ENCODE measurements at places on chromosomes 4 and X.
A peak's percentile ranks its signal among the peaks of the same experiment; 100 is the strongest.

- peak; percentile 88 for DNase-seq
Measured at GRCh38 chr4:166518315-166518714, 645.3 kb downstream of the TLL1 start.

GRCh38 chr4:180860089-180860720 is 1383.0 kb upstream of the TENM3 start:
- DNase-seq = peak; percentile 1

DNA sequence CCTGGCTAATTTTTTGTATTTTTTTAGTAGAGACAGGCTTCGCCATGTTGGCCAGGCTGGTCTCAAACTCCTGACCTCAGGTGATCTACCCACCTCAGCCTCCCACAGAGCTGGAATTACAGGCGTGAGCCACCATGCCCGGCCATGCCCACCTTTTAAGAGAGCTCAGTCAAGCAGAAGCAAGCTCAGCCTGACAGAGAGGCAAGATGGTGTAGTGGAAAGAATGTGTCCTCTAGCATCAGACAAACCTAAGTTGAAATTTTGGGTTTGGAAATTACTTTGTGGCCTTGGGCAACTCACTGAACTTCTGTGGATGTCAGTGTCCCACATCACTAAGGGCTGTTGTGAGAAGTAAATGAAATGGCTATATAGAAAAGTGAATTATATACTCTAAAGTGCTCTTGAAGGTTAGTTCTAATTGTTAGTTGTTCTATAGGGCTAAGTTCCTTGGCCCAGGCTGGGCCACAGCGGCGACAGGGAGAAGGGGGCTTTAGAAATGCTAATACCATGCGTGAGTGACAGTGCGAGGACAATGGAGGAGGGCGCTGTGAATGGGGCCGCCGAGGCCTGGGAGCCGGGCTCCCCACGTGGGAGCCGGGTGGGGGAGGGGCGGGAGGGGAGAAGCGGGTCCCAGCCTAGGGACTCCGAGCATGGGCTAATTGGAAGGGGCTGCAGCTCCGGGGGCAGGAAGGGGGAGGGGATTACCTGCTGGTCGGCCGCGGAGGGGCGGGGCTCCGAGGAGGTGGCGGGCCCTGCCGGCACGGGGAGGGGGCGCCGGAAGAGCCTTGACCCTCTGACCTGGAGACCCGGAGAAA is 15.6 kb downstream of the PJA1 start:
- no peak for DNase-seq

DNA sequence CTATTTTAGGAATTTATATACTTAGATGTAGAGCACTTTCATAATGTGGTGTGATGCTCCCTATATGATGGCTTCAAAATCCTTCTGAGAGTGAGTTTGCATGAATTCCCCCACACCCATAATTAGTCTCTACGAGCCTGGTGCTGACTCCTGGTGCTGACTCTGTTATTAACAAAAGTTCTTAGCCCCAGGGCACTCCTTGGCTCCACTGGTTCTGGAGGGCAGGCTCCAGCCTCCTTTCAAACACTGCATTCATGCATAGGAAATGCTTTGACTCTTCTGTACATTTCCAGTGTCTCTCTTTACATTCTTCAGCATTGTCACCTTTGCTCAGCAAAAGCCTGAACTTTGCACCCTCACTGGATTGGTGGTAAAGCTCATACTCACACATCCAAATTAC is 64.0 kb downstream of the LNX1 start:
- no peak for DNase-seq

DNA sequence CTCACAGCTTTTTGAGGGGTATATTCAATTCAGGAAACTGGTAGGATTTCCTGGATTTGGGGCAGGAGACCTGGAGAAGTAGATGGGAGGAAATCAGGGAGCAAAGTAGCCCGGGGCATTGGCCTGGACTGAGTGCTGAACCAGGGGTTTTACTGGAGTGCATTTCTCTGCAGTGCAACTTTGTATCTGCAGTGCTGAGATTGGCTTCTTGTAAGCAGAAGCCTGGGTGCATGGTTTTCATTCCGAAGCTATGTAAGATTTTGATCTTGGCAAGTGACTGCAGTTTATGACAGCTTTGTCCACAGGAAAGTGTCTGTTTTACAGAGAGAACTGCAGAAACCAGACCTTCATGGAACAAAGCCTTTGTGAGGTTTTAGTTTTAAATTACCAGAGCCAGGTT is 158.3 kb downstream of the SPCS3 start:
- DNase-seq = no peak

DNA sequence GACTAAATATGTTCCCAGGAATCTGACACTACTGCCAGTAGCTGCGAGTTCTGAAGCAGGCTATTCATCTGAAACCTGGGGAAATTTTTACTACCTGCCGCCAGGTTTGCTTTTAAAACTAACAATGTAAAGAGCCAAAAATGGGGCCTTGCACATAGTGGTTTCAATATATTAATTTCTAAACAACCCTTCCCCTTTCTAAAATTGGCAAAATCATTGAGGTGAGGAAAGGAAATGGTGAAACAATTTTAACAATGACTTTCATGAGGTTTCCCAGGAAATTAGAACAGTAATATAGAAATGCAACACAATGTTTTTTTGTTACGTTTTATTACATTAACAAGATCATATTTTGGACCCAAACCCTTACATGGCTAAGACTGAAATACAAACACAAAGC is 21.3 kb downstream of the FANCB start:
- DNase-seq = no peak

- no peak for DNase-seq
Measured at GRCh38 chr4:48129307-48130014, 4.6 kb downstream of the TXK start.

GRCh38 chrX:47321386-47321785 is 49.0 kb upstream of the ZNF157 start:
- DNase-seq = peak; percentile 3

- no peak for DNase-seq
Measured at GRCh38 chr4:95533254-95533653, 15.5 kb downstream of the UNC5C start.

DNA sequence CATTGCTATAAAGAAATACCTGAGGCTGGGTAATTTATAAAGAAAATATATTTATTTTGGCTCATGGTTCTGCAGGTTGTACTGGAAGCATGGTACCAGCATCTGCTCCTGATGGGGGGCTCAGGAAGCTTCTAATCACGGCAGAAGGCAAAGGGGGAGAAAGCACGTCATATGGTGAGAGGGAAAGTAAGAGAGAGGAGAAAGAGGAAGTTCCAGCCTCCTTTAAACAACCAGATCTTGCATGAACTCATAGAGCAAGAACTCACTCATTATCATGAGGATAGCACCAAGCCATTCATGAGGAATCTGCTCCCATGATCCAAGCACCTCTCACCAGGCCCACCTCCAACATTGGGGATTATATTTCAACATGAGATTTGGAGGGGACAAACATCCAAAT is 125.0 kb upstream of the GRPR start:
- no peak for DNase-seq

DNA sequence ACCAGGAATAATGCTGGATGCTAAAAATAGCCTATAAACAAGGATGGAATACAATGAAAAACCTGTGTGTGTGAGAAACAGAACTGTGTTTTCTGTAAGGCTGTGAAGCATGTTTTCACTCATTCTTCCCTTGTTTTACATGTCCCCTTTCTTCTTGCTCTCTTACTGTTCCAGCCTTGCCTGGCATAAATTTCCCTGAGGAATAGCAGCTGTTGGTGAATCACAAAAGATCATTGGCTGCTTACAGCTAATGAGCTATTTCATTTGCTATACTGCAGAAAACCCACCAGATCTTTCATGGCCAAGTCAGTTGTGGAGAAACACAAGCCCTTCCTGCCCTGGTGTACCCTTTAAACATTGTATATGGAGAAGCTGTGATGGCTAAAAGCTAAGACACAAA is 91.1 kb downstream of the LDB2 start:
- DNase-seq = no peak

DNA sequence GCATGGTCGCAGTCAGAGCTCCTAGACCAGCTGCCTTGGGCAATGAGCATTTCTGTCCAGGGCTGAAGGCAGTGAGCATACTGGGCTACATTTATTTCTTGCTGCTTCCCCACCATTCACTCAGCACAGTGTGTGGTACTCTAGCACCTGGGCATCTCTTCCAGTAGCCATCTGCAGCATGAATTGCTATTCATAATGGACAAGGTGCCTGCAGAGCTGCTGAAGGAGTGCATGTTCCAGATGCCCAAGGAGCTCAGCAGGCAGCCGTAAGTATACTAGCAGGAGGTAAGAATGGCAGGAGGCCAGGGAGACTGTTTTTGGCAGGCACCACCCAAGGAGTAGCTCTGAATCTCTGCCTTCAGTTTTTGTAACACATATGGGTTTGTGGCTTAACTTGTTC is 110.4 kb upstream of the RXFP1 start:
- no peak for DNase-seq

DNA sequence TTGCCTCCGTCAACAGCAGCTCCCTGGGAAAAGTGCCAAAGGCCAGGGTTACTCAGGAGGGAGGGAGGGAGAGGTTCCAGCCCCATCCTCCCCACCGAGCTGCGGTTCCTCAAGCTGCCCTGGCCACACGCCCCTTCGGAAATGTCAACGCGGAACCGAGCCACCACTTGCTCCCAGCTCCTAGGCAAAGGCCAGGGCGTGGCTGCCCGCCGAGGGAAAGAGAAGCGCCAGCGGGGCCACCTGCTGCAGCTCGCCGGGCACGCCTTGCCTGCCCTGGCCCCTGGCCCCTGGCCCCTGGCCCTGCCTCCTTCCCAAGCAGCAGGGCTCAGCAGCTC is 15.3 kb downstream of the SLC6A8 start:
- DNase-seq = no peak

- no peak for DNase-seq
Measured at GRCh38 chr4:106624671-106625070, 256.1 kb upstream of the GIMD1 start.

GRCh38 chrX:19370061-19370460 is 26.3 kb downstream of the PDHA1 start:
- no peak for DNase-seq

GRCh38 chr4:144709159-144709558 is 63.2 kb downstream of the HHIP start:
- no peak for DNase-seq

- DNase-seq = no peak
Measured at GRCh38 chr4:101287324-101287723, 60.0 kb downstream of the PPP3CA start.

GRCh38 chrX:110795645-110796406 is at the start of gene CHRDL1:
CHRDL1 (minus strand) TSS chrX:110795817; CDS start chrX:110792181, 3,636 bp downstream.
- peak; percentile 50 for DNase-seq

DNA sequence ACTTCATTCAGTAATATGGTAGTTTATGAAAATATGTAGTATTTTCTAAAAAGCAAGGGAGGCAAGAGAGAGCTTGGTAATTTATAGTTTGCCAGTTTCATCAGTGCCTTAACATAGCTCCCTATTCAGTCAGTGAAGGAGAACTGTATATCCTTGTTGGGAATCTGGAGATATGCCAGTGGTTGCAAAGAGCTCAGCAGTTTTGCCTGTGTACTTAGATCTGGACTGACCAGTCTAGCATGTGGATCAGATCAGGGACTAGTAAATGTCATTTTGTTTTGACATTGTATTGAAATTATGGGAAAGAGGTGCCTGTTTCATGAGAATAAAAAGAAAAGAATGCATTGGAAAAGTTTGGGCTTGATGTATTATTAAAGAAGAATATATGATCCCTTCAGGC is 88.6 kb downstream of the ZIC3 start:
- DNase-seq = no peak

GRCh38 chrX:110683925-110684324 is 111.7 kb downstream of the CHRDL1 start:
- no peak for DNase-seq

- DNase-seq = no peak
Measured at GRCh38 chr4:3232871-3233271, 16.1 kb upstream of the MSANTD1 start.

DNA sequence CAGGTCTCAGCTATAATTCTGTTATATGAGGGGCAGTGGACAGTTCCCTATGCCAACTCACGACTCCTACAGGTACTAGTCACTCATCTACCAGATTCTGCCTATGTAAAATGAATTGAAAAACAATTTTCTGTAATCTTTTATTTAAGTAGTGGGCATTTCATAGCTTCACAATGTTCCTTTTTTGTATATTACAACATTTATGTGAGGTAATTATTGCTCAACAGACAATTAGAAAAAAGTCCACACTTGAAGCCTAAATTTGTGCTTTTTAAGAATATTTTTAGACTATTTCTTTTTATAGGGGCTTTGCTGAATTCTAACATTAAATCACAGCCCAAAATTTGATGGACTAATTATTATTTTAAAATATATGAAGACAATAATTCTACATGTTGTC is 20.4 kb downstream of the EREG start:
- no peak for DNase-seq

GRCh38 chr4:156779042-156779441 is 192.6 kb downstream of the PDGFC start:
- DNase-seq = no peak

- peak; percentile 2 for DNase-seq
Measured at GRCh38 chr4:166012129-166013030, 139.3 kb downstream of the TLL1 start.

DNA sequence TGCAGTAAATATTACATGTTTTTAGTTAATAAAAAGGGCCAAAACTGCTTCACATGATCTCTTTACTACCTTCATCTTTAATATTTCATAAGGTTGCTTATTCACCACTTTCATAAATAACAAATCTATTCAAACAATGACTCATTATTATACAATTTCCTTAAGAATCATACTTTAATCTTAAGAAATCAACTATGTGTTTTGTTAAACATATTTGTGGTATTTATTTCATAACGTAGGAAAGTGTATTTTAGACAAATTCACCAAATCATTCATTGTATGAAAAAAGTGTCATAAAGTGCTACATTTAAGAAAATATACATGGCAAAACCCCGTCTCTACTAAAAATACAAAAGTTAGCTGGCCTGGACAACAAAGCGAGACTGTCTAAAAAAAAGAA is 150.5 kb upstream of the RXFP1 start:
- DNase-seq = no peak

DNA sequence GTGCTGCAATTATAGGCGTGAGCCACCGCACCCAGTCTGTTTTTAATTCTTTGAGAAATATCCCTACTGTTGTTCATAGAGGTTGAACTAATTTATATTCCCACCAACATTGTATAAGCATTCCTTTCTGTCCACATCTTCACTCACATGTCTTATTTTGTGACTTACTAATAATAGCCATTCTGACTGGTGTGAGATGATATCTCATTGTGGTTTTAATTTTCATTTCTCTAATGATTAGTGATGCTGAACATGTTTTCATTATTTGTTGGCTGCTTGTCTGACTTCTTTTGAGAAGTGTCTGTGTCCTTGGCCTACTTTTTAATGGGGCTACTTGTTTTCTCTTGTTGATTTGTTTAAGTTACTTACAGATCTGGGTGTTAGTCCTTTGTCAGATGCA is 310.9 kb upstream of the MAOA start:
- no peak for DNase-seq

DNA sequence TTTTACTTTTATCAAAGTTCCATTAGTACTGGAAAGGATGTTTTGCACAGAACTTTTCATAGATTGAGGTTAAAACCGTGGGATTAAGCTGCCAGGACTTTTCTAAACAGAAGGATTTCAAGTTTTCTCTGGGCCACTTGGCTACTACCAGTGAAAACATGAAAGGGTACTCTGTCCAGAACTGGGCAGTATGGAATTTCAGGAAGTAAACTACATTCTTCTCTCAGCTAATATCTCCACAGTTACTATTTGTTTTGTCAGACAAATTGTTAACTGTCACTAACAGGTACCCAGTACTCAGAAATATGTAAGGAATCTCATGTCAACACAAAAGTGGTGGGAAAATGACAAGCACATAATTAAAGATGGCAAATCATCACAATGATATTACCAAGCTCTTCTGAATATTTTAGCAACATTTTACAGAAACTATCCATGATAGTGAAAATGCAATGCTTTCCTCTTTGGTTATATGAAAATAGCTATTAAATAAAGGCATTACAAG is 454.4 kb downstream of the C4orf33 start:
- DNase-seq = no peak
